Tongue (tissue), 3 donors: ENCODE measurements at places on chromosomes 16 and 17.

GRCh38 chr17:80619535-80620235 is 75.0 kb downstream of the RPTOR start:
- DNase-seq = no peak

DNA sequence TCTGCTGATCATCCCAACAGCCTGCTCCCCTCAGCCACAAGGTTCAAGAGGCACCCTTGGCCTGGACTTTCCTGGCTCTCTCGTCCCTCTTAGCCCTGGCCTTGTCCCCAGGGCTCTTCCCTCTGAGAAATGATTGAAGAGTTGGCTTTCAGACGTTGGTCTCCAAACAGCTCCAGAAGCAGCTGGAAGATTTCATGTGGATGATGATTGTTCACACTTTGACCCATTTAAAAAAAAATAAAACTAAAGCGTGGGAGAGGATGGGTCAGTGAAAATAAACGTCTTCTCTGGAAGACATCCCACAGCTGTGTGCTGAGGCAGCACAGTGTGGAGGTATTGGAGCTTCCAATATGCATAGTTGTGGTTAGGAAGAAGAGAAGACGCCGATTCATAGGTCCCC is 54.7 kb upstream of the CDH11 start:
- peak; percentile 80 for DNase-seq

DNA sequence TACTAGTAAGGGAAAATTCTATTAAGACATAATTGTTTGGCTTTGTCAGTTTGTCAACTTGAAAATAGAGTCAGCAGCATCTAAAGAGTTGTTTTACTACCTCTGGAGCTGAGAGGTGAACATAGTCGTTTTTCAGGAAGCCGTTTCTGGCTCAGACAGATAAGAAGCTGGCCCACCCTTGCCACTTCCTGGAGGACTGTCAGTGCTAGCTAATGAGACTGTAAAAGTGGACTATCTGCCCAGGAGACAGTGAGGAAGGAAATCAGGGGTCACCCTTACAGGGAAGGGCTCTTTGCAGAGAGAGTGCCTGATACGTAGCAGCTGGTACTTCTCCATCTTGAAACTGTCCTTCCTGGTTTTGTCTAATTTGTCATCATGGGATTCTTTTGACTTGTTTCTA is 328.7 kb downstream of the WWOX start:
- no peak for DNase-seq

GRCh38 chr16:17261197-17261858 is 209.4 kb downstream of the XYLT1 start:
- no peak for DNase-seq

GRCh38 chr17:40372031-40372430 is 7.5 kb upstream of the GJD3 start:
- no peak for DNase-seq
